ENCODE measurements at places on chromosomes 3 and 15.

- no peak for DNase-seq
Observed at GRCh38 chr15:38517312-38517975, 47.2 kb downstream of the RASGRP1 start.

GRCh38 chr3:103644450-103644849, 1209.6 kb downstream of the ZPLD1 start:
- no peak for DNase-seq

DNA sequence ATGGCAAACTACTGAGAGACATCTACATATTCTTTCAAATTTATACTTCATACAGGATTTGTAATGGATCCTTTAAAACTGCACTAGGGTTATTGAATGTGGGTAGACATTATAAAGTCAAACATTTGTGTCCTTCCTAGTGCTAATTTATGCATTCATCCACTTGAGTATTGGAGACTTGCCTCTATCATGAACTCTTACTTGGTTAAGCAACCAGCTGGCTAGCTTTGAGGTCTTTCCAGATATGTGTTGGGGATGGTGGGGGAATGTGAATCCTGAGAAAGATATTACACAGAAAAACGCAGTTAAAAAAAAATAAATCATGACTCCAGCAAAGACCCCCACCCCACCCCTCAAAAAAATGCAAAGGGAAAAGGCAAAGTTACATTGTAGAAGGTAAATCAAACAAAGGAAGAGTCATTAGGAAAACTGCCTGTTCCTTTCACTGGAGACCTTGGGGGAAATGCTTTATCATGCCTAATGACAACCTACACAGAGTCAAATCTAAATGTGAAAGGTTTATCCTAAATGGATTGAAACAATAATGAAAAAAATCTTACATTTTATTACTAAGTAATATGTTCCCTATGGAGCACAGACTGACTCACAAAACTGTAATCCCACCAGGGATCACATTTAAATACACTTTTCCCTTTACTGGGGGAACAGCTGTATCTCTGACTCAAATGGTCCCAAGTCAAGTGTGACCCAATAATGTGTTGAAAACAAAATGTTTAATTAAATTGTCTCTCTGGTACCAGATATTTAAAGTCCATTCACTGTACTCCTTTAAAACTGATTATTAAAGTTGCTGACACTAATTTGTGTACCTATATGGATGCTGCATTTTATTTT, 522.3 kb downstream of the ROBO1 start:
- DNase-seq: no peak

DNA sequence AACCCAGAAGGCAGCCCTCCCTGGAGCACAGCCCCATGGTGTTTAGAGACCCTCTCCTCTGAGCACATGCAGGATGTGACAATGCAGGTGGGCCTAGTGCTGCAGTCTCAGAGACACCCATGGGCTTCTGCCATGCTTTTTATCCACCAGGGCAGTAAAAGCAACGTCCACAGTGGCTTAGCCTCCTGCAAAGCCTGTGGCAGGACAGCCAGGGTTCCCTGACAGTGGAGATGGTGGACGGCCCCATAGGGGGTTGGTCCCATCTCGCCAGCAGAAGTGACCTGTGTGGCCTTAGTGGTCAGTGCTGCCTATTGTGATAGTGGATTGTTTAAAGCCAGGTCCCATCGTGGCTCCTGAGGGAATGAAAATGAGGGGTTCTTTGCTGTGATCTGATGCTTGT, 46.6 kb downstream of the APBA2 start:
- no peak for DNase-seq

DNA sequence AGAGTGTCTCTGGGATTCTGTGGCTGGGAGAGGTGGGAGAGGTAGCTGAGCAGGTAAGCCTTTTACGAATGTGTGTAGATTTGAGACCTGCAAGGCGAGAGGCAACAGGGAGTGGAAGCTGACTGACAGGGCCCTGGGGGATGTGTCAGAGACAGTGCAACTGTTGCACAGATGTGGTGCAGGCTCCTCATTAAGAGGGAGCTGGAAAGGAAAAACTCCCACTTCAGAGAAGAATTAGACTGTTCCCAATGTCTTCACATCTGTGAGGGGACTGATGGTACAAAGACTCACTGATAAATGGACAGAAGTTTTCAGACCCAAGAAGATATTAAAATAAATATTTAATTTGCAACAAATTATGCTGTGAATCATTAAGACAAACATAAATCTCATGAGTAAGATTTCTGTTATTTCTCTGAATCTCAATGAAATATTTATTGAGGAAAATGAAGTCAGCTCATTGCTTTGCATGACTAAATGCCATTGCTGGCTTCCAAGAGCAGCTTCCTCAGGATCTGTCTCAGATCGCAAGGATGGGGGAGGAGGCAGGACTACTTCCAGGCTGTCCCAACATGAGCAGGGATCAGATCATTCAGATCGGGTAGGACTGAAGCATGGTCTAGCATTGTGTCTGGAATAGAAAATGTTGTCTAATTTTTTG, 127.3 kb upstream of the ROPN1 start:
- DNase-seq: no peak

DNA sequence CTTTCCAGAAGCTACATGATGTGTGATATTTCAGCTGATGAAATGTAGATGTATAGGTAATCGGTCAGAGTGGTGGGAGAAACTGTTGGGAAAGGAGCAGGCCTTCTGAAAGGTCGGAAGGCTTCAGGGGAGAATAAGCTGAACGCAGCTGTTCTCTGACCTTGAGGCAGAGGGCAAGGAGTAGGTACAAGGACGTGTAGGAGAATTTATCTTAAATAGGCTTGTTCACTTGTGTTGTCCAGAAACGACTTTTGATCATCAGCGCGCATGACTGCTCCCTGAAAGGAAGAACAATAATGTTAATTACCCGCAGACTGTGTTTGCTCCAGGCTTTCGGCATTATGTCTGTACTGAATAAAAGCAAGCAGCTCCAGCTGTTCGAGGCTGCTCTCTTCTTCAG, 39.6 kb downstream of the GPR160 start:
- DNase-seq: no peak

DNA sequence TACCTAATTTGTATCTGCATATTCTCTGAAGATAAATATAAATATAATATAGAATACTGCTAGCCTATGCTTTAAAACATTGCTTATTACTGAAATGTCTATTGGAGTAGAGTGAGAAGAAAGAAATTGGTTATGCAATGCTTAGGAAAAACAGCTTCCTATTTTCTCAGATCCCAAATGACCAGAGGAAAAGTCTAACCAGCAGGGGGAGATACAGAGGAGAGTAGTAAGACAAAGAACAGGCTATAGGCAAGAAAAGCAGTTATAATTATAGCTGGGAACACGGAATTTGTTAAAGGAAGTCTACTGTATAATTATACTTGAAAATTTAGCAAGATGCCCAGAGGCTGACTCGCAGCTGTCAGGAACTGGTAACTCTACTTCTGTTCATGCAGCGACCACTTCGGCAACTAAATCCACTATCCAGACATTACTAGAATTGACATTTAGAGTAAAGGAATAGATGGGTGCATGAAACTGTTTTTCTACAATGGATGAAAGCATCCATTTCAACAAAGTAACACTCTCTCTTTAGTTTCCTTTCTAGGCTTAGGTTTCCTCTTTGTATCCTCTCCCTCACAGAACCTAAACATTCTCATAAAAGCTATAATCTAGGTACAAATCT, 97.2 kb downstream of the TBC1D5 start:
- peak; percentile 80 for DNase-seq
